Stimulated activated CD4-positive, alpha-beta T cell treated with anti-CD3 and anti-CD28 coated beads, Interleukin-15, amount 100 ng/mL, for 24 hours (primary cell): ENCODE measurements at places on chromosomes 2 and 18.
A peak's percentile ranks its signal among the peaks of the same experiment; 100 is the strongest.

GRCh38 chr2:200442471-200442870 lies 67.4 kb downstream of the KCTD18 start:
- no peak for DNase-seq

DNA sequence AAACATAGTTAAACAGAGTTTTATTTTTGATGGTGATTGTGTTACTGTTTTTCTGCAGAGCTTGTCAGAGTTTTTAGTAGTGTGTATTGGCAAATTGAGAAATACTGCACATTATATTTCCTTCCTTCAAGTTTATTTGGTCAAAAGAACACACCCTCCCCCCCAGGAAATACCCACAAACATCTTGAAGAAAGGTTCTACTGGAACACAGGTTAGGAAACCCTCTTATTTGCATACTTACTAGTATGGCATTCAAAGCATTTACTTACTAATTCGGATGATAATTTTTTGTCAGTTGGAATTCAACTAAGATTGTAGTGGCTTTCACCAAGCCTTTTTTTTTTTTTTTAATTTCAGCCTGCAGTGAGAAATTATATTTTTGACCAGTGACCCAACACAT lies 9.1 kb downstream of the CAB39 start:
- no peak for DNase-seq

DNA sequence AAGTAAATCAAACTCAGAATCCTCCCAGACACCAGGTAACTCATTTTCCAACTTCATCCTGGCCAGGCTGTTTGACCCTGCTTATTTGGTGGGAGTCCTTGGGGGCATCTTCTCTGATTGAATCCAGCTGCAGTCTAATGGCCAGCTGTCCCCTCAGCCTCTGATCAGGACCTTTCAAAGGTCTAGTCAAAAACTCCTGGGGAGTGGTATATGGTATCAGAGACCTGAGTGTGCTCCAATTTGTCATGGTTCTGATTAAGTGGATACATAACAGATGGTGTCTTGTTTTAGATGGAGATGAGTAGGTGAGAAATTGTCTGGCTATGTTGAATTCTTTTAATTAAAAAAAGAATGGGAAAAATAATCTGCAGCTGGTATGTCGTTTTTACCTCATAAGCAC lies 842.6 kb upstream of the ACVR2A start:
- DNase-seq = no peak

DNA sequence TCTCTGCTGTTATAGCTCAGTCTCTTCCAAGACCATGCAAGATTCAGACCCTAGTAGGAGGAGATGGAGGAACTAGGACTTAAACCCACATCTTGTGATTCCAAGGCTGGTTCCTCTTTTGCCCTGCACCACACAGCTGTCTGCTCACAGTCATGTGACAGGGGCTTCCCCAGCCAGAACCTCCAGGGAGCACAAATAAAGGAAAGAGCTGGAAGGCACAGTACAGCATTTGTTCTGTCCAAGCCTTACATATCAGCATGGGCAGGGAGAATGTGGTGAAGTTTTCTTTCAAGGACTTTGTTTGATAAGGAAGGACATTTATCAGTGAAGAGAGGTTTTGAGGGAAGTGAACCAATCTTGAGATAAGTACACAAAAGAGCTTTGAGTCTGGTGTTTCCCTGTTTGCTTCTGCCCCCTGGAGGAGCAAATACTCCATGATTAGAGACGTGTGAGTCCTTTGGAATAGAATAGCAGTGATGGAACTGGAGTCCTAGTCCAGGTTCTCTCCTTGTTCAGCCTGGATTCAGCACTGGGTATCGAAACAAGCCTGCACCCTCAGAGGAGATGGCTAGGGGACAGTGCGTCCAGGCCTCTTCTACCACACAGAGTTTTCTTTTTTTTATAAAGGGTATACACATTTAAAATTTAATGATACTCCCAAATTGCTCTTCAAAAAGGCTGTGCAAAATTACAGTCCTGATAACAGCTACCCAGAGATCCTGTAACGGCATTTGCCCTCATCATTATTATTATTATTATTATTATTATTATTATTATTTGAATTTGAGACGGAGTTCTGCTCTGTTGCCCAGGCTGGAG lies 24.6 kb upstream of the CASP10 start:
- DNase-seq = peak; percentile 49

DNA sequence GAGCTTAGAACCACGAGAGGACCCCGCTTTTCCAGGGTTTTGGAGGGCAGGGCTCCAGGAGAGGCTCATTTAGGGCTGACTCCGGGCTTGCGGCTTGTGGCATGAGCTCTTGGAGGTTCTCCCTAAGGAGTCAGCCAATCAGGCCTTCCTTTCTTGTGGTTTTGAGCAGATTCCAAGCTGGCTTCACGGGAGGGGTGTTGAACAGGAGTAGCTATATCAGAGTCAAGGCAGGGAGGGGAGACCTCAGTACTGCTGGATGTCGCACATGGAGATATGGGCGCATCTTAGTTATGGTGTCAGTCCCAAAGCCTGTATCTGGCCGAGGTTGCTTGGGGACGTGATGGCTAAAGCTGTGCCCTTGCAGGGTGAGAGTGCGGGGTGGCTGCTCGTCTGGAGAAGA lies 98.6 kb downstream of the AGAP1 start:
- DNase-seq = no peak

GRCh38 chr2:7661502-7661901 lies 744.3 kb downstream of the RNF144A start:
- no peak for DNase-seq

DNA sequence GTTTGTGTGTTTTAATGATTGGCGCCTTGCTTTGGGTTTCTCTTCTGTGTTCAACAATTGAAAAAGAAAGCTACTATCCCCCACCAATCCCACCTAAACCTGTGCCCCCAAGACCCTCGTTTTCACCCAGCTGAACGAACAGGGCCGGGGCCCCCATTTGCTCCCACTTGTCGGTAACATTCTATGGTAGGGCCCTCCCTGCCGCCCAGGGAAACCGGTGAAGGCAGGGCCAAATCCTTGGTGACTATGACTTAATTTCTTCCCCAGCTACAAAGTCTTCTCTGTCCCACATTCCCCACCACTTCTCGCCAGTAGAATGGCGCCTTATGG lies 598 bp upstream of the SNRNP200 start:
- DNase-seq = no peak

- DNase-seq = no peak
These were observed 136.8 kb downstream of the SMAD7 start for GRCh38 chr18:48813833-48814489.

- DNase-seq = peak; percentile 71
These were observed 153.7 kb upstream of the SERTAD2 start for GRCh38 chr2:64807417-64807816.

GRCh38 chr2:172380436-172381274 lies 46.7 kb upstream of the ITGA6 start:
- no peak for DNase-seq

- DNase-seq = no peak
These were observed 34.0 kb upstream of the SLC66A3 start for GRCh38 chr2:11121099-11121822.

DNA sequence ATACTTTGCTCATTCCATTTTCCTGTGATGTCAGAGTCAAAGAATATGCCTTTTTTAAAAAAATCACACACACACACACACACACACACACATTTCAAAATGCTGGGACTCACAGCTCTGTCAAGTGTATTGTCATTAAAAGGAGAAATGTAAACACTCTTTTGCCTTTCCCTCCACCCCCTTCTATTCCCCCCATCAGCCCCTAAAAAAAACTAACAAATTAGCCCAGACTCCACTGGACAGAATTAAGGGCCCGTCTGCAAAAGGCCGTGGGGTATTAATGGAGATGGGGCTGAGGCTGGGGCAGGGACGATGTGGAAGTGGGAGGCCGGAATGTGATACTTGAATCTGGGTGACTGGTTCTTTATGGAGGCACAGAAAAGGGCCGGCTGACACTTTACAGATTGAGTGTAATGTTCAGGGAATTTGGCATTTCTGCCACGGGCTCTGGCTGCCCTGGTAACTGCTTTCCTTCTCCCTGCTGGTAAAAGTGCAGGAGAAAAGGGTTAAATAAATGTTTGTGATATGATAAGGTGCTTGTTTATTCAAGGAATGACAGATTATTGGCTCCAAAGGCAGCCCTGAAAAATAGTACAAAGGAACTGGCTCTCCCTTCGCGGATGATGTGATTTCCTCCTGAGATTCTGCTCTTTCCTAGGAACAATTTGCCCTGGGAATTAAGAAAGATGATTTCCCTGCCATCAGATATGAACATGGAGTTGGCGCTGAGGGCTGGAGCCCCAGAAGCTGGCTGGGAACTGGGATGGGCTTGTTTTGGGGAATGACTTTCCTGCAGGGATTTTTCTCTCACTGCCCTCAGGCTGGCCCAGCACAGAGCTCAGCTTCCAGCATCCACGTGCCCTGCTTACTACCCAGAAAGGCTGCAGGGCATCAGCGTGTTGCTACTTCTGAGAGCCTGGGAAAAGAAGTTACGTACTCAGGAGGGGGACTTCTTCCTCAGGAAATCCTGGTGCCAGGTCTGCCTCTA lies 52.8 kb upstream of the CTAGE1 start:
- DNase-seq = no peak

DNA sequence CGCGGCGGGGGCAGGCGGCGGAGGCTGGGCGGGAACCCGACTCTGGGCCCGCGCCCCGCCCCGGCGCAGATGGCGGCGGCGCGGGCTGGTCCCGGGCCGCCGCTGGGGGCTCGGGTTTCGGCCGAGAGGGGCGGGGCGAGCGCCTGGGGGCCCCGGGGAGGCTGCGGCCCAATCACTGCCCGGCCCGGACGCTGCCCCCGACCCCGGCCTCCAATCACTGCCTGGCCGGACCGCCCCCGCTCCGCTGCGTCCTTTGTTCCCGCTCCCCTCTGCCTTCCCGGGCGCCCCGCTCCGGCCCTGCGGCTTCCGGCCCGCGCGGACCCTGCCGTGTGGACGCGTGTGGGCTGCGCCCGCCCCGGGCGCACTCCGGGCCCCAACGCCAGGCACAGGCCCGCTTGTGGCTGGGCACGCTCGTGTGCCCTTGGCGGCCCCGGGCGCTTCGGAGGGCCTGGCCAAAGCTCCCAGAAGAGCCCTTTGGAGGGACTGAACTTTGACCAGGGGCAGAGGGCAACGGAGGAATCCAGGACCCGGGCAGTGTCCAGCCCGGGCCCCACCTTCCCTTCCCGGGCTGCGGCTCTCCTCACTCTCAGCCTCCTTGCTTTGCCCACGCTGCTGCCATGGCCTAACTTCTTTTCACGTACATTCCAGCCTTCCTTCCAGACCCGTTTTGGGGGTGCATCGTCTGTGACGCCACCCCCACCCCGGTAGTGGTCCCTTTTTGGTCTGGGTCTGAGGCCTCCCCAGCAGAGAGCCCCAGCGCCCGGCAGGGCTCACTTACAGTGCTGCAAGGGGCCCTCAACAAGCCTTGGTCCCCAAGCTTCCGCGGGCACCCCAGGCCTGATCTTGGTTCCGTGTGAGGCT lies 27.1 kb upstream of the PTMA start:
- DNase-seq = peak; percentile 42

GRCh38 chr2:160010361-160011145 lies 51.9 kb downstream of the PLA2R1 start:
- DNase-seq = no peak

- DNase-seq = no peak
These were observed 7.5 kb downstream of the LCLAT1 start for GRCh38 chr2:30454571-30454970.

- DNase-seq = no peak
These were observed 56.1 kb downstream of the CNTNAP5 start for GRCh38 chr2:124081154-124081716.

- DNase-seq = no peak
These were observed 34.2 kb downstream of the TMEM17 start for GRCh38 chr2:62471816-62472215.

GRCh38 chr2:11121823-11122155 lies 33.5 kb upstream of the SLC66A3 start:
- DNase-seq = no peak

DNA sequence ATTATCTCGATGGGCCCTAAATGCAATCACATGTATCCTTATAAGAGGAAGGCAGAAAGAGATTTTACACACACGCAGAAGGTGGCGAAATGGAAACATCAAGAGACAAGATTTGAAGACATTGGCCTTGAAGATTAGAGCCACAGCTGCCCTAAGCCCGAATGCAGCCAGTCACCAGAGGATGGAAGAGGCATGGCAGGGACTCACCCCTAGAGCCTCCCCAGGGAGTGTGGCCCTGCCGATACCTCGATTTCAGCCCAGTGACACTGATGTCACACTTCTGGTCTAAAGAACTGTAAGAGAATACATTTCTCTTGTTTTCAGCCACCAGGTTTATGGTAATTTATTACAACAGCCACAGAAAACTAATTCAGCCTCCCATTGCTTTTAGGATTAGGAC lies 17.4 kb downstream of the TTC39C start:
- DNase-seq = no peak

DNA sequence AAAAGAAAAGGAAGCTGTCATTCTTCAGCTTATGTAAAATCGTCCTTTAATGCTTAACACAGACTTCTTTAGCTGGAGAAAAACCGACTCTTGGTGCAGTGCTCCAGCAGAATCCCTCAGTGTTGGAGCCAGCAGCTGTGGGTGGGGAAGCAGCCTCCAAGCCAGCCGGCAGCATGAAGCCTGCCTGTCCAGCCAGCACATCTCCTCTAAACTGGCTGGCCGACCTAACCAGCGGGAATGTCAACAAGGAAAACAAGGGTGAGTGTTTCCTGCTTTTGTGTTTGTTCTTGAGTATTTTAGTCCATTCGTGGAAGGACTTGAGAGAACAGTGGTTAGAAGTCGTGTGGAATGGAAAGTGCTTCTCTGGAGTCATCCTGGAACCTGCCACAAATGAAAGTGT lies 38.9 kb downstream of the KDM3A start:
- DNase-seq = no peak

- no peak for DNase-seq
These were observed 160.3 kb downstream of the TMEM18 start for GRCh38 chr2:516944-517343.

DNA sequence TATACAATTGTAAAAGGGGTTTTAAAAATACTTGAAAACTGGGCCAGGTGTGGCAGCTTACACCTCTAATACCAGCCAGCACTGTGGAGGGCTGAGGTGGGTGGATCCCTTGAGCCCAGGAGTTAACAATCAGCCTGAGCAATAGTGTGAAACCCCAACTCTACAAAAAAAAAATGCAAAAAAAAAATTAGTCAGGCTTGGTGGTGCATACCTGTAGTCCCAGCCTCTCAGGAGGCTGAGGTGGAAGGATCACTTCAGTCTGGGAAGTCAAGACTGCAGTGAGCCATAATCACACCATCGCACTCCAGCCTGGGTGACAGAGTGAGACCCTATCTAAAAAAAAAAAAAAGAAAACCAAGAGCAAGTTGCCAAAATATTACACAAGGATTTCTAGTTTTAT lies 182.7 kb downstream of the UBE2E3 start:
- DNase-seq = no peak

GRCh38 chr2:200922439-200922838 lies 33.3 kb downstream of the NIF3L1 start:
- DNase-seq = no peak

- DNase-seq = peak; percentile 6
These were observed 242.2 kb downstream of the ZNF516 start for GRCh38 chr18:76252880-76253279.

- no peak for DNase-seq
These were observed 234.2 kb downstream of the TCF4 start for GRCh38 chr18:55353806-55354205.

DNA sequence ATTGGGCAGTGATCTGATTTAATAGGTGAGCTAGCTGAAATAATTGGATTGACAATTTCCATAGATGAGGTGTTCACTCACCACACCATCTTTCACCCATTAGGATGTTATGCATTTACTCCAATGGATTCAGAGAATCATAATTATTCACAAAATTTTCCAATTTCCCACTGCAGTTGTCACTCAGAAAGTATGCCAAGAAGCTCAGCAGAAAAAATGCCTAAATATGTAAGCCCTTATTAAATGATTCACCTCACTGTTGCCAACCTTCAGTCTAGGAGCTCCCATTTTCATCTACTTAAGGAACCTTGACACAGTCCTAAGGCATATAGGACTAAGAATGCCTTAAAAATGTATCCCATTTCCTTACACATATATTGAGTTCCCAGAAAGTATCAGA lies 94.3 kb downstream of the MBD2 start:
- DNase-seq = no peak
